NCI-H748 treated with DMSO at 0.1 percent for 48 hours (cell line): ENCODE measurements at places on chromosomes 16 and 17.

DNA sequence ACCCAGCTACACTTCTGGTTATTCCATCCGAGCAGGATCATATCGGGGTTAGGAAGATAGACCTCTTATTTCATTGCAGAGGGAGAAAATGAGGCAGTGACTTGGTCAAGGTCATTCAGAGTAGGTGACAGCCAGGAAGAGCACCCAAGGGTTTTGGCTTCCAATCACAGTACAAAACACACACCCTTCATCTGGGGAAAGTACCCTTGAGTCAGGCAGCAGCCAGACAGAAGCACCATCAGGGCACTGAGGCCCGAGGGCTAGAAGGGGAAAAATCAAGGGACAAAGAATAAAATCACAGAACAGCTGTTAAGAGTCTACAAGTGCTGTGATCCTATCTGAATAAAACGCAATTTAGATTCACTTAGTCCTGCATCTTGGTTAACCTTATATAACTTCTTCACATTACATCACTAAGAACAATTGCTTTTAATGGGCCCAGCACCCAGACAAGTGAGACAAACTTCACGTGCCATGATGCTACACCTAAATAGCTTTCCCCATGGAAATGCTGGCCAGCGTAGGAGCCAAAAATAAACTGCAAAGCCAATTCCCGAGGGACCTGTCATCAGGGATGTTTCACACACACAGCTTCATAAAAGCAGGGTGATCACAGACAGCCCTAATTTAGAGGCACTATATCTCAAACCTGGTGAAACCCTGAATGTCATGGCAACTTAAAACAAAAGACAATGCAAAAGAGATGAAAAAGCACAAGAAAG, 4.9 kb downstream of the UBE2O start:
- no peak for DNase-seq

GRCh38 chr16:79295162-79295561, 305.4 kb downstream of the MAF start:
- DNase-seq = no peak

GRCh38 chr17:37676115-37676925, 33.1 kb upstream of the DDX52 start:
- no peak for DNase-seq

GRCh38 chr16:85302018-85302847, 190.0 kb upstream of the CIBAR2 start:
- DNase-seq = no peak

GRCh38 chr16:23691483-23692189, 12.9 kb downstream of the PLK1 start:
- DNase-seq = no peak

GRCh38 chr17:57806167-57806830, 43.5 kb downstream of the MRPS23 start:
- DNase-seq = peak; percentile 67

DNA sequence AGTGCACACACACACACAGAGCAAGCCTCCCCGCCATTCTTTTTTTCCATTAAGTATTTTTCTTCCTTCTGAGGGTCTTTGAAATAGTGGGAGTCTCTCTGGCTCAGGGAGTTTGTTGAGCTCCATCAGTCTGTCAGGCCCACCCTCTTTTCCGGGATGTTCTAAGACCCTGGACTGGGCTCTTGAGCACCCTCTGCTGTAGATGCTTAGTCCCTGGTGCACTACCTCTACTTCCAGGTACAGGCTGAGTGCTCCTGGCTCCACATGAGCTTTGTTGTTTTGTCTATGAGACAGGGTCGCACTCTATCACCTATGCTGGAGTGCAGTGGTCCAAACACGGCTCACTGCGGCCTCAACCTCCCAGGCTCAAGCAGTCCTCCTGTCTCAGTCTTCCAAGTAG, 20.7 kb downstream of the LIMD2 start:
- no peak for DNase-seq

DNA sequence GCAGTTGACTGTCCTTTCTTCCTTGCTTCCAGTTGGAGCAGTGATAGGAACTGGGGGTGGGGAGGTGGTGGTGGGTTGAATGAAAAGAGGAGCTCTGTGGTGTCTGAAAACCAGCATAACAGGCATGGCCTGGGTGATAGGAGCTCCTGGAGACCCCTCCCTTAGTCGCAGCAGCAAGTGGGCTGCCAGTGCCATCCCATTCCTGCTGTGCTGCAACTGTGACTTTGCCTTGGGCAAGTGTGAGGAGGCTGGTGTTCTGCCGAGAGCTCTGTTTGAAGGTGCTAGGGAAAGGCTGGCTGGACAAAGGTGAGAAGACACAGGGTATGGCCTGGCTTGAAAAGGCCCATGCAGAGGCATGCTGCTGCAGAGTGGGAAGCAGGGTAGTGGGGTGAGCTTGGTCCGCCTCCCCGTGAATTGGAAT, 2.7 kb upstream of the CDK5R1 start:
- DNase-seq = no peak

DNA sequence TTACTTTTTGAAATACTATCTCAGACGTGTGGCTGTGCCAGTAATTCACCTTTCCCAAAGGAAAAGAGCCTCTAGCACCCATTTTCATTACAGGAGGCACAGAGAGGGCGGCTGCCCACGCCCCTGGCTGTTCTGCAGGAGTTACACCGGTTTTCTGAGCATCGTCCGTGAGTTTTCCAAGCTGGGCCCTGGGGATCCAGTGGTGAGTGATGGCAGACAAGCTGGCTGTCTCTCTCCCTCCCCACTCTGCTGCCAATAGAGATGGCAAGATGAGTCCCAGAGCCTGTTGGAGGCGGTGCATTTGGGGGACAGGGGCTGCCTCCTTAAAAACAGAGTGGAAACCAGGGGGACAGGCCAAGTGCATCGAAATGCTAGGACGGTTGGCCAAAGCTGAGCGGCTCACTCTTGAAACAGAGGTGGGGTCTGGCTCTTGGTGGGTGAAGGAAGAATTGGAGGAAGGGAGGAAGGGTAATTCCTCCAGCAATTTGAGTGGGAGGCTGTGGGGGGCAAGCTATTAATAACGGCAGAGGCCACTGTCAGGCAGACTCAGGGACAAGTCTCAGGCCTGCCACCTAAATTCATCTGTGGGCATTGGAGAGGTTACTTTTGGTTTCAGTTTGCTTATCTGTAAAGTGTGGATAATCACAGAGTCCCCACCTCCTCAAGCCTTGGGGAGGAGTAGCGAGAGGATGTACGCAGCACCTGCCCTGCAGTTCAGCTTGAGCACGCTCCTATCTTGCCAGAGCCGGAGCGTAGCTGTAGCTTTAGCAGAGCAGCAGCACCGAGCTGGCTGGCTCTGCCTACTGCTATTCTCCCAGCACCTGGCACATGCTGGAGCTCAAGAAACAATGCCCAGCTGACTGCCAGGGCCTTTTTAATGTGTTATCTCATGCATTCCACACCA, 7.5 kb upstream of the NOS2 start:
- no peak for DNase-seq

DNA sequence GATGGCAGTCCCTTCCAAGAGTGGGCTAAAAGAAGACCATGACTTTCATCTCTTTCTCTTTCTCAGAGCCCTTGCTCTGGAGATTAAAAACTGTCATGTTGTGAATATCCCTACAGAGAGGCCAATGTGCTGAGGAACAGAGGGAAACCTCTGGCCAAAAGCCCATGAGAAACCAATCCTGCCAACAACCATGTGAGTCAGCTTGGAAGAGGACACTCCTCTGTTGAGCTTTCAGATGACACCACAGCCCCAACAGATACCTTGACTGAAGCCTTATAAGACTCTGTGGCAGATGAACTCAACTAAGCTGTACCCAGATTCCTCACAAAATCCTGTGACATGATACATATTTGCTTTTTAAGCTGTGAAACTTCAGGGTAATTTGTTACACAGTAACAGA, 19.6 kb downstream of the CPPED1 start:
- DNase-seq = no peak

DNA sequence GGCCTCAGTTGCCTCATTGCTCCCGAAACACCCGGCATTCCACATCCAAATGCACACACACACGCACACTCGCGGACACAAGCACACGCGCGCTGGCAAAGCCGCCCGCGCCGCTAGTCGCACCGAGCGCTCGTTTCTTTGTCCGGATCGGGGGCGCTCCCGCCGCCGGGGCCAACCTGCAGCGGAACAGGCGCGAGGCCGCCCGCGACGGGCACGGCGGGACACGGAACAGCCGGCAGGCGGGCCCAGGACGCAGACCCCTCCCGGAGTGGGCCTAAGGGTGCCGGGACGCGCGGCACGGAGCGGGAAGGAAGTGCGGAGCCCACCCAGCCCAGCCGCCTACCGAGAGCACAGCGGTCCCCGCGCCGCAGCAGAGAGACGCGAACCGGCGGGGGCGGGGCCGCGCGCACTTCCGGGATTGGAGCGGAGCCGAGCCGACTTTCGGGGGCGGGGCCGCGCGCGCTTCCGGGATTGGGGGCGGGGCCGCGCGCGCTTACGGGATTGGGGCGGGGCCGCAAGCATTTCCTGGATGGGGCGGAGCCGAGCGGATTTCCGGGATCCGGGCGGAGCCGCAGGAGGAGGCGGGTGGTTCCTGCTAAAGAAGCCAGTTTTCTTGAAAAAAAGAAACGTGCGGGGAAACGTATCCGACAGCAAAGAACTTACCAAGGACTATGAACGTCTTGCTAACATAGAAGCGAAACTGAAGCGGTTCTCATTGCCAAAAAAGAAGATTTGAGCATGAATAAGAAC, at the start of gene CYBC1:
Gene CYBC1, minus strand, starts transcription at position 396 of the 750 bp plus-strand sequence. CDS start 1,498 bp downstream, outside the sequence.
- peak; percentile 84 for DNase-seq

- DNase-seq = no peak
Observed at GRCh38 chr17:17298108-17298507, 5.1 kb upstream of the NT5M start.

DNA sequence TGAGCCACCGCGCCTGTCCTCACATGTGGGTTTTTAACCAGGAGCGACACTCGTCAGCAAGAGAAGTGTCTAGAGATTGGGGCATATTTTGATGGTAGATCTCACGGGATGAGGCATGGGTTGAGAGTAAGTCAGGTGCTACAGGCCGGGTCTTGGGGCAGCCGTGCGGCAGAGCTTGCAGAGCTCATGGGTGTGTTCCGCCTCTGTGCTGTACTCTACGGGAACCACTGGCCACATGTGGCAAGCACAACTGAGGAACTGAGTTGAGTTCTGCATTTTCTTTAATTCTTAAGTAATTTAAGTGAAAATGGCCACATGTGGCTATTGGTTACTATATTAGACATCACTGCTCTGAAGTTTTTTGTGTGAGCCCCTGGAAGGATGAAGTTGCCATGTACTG, 9.6 kb downstream of the CLUAP1 start:
- DNase-seq = no peak

DNA sequence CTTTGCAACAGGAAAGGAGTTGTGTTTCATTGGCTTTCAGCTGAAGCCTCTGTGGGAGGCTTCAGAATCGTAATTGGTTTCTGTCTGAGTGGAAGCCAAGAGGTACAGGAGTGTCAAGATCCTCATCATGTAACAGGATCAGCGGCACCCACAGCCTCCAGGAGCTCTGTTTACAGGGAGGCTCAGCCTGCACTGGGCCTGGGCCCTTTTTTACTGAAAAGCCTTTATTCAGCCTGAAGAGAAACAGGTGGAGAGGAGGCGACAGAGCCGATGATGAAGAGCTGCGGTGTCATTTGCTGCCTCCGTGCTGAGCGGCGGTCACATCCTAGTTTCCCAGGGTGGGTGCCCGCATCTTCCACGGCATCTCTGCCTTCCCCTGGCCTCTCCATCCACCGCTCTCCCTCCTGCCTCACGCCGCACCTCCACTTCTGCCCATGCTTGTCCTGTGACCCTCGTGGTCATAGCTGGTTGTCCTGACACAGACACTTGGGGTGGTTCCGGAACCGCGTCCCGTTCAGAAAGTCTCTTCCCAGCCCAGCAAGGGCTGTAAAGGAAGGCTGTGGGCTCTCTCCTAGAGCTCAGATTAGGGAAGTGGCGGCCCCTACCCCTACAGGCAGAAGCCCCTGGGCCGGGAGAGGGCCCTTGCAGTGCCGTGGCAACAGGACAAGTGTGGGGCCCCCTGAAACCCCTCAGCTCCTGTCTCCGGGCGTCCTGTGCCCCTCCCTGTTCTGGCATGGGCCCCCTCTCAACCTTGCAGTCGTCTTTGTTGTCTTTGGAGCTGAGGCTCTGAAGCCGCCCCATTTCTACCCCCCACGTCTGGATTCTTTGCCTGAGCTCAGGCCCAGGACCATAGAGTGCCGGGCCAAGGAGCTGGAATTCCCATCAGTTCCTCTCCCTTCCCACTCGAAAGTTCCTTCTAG, 53.9 kb upstream of the CHMP6 start:
- DNase-seq = no peak

DNA sequence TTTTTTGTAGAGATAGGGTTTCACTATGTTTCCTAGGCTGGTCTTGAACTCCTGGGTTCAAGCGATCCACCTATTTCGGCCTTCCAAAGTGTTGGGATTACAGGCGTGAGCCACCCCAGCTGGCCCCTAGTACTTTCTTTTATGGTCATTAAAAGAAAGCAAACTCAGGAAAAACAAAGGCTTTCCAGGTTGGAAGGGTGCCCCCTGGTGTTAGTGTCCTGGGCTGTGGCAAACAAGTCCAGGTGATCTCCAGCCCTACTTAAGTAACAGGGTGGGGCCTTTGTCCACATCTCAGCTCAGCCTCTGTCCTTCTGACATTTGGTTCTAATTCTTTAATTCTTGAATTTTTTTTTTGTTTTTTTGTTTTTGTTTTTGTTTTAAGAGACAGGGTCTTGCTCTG, 6.9 kb downstream of the IGFBP4 start:
- DNase-seq = no peak

DNA sequence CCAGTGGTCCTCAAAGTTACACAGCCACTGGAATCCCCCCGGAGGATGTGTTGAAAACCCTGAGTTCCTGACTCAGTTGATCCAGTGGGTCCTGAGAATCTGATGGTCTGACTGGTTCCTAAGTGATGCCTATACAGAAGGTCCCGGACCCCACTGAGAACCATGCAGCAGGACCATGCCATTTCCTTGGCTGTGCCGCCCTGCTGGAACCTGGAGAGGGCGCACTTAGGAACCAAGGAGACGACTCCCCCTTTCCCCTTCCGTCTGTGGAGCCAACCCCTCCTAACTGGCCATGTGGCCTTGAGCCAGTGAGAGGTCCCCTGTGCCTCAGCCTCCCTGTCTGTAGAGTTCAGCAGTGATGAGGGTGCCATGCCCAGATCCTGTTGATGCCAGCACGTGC, 22.0 kb downstream of the C16orf74 start:
- no peak for DNase-seq

DNA sequence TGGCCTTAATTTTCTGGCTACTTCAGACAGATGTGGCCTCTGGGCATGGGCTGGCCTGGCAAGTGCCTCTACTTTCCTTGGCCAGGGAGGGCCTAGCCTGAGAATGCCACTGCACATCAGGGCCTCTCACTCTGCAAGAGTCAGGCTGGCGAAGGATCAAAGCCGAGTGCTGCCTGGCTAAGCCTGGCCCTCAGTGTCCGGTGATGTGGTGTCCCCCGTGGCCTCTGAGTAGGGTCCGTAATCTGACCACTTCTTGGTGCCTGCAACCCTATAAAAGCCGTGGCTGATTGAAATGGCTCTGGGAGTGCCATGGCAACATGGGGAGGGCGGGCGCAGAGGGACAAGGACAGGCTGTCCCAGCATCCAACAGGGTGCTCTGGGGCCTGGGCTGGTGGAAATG, 30.2 kb downstream of the TBX4 start:
- no peak for DNase-seq

DNA sequence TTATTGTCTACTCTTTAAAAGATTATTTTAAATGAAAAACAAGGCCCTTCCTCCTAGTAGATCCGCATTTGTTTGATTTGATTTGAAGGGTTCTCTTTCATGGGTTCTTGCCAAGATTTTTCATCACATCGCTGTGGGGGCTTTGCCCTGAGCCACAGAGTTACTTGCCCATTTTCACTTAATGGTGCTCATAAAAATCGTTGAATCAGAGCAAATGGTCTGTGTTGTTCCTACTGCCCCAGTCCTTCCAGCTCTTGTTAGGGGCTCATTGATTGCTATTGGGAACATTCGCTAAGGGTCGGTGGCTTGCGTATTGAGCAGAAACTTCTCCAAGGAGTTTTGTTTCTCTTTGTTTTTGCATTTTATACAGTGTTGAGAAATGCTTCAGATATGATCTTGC, 1023.4 kb upstream of the CDH8 start:
- DNase-seq = no peak
